ENCODE measurements at places on chromosomes 11 and 22. TPM values are rescaled to one million over a fixed set of nuclear protein-coding genes. Genes with fewer than 3 reads are reported as not detected.

The CARD18 gene
- not detected for polyA plus RNA-seq

The PRR33 gene
- polyA plus RNA-seq, result not detected

- DNase-seq, result no peak
Measured at GRCh38 chr11:46597609-46598219, 3.9 kb upstream of the AMBRA1 start.

DNA sequence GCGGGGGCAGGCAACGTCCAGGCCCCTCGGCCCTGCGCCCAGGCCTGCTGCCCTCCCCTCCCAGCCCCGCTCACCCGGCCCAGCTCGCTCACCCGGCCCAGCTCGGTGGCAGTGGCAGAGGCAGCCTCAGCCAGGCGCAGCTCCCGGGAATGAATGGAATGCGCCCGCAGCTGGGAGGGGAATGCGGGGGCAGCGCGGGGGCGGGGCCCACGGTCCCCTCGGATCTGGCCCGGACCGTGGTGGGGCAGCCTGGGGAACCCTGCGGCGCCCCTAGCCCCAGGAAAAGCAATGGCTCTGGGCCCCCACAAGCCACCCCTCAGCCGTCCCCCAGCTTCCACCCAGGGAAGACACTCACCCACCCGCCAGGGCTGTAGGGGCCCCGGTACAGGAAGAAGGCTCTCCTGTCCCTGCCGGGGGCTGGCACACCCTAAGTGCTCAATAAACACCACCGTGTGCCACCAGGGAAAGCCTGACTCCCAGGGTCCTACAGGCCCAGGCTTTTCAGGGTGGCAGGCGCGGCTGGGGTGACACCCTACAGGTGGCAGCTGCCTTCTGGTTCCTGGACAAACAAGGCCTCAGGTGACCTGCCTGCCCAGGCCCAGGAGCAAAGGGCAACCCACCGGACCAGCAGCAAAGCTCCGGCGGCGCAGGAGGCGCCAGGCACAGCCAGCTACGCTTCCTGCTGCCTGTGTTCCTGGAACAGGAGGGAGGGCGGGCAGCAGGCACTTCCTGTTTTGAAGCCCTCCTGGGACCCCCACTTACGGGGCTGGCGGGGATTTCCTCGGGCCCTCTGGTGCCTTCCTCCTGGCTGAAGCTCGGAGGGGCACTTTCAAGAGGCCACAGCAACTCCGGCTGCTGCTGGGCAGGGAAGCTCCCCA, 13.8 kb downstream of the PLXNB2 start:
- DNase-seq, result no peak
